ENCODE measurements at places on chromosomes 5 and 9.
A peak's percentile ranks its signal among the peaks of the same experiment; 100 is the strongest.

DNA sequence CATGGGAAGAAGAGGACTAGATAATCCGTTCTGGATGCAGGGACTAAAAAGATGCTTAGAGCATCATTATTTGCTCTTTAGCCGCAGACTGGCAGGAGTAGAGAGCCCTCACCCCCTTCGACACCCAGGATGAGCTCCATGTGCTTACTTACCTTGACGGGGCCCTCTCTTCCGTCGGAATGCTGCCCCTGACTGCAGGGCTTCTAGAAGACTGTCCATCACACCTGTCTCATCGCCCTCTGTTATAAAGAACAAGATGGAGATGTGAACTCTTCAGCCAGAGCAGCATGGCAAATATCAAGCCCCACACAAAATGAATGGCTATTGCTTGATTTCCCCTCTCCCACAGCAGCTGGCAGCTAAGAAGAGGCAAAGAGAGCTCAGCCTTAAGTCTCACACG, 35.1 kb downstream of the PCDHGC5 start:
- DNase-seq: no peak

GRCh38 chr5:33010846-33011245, 299.7 kb downstream of the NPR3 start:
- no peak for DNase-seq

DNA sequence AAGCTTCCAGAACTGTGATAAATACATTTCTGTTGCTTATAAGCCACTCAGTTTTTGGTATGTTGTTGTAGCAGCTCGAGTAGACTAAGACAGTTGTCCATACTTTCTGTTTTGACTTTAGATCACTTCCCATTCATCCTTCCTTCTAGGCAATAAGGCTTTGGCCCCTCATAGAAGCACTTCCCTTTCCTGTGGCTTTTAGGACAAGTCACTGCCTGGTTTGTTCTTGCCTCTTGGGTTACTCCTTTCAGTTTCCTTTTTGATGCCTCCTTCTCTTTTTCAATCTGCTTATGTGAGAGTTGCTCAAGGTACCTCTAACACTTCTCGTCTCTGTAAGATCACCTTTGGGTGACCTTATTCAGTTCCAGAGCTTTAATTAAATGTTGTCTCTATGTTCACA, 72.4 kb upstream of the NTRK2 start:
- DNase-seq: no peak

DNA sequence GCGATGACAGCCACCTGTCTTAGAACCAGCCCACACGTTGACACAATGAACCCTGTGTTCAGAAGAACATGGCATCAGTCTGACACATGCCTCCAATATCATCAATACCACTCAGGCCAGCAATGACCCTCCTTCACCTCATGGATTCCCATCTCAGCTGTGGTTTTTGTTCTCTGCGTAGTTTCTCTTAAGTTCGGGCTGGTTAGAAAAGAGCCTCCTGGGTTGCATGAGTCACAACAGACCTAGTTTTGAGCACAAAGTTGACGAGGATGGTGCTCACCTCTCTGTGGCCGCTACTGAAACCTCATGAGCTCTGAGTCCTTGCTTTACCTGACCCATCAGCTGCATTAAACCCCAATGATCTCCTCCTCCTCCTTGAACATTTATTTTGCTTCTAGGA, 299.9 kb downstream of the SPOCK1 start:
- no peak for DNase-seq

DNA sequence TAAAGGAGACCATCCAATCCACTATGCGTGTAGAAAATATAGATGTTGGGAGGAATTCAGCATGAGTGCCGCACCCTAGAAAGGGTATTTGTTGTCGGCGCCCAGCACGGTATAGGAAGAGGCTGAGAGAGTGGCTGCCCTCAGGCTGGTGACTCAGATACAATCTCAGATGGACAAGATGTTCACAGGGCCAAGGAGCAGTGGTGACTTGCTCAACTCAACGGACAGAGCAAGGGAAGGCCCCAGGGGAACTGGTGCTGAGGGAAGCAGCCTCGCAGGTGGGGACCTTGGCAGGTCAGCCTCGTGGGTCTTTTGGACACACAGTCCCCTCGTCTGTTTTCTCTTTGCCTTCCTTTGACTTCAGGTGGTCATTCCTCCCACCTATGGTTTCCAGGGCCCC, 28.0 kb upstream of the IRX2 start:
- DNase-seq: no peak

DNA sequence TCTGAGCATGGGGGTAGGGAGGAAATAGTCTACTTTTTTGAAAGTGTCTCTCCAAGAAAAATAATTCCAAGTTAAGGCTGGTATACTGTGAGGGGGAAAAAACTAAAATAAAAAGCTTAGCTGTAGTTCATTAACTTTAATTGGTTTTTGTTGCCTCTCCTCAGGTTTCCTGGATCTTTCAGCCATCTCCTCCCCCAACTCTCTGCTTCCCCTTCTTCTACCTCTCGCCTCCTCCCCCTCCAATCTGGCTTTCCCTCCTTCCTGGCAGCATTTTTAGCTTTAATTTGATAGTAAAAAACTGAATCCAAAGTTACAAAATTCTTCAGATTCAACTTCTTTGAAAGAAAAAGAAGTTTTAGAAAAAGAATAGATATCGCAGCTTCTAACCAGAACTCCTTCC, 462.6 kb downstream of the CETN3 start:
- DNase-seq: no peak

GRCh38 chr5:124176692-124177091, 569.7 kb downstream of the ZNF608 start:
- DNase-seq: no peak

- no peak for DNase-seq
These were observed 28.8 kb upstream of the TTLL11 start for GRCh38 chr9:122121931-122122330.

GRCh38 chr5:80251636-80252035, 4.2 kb downstream of the SERINC5 start:
- no peak for DNase-seq

DNA sequence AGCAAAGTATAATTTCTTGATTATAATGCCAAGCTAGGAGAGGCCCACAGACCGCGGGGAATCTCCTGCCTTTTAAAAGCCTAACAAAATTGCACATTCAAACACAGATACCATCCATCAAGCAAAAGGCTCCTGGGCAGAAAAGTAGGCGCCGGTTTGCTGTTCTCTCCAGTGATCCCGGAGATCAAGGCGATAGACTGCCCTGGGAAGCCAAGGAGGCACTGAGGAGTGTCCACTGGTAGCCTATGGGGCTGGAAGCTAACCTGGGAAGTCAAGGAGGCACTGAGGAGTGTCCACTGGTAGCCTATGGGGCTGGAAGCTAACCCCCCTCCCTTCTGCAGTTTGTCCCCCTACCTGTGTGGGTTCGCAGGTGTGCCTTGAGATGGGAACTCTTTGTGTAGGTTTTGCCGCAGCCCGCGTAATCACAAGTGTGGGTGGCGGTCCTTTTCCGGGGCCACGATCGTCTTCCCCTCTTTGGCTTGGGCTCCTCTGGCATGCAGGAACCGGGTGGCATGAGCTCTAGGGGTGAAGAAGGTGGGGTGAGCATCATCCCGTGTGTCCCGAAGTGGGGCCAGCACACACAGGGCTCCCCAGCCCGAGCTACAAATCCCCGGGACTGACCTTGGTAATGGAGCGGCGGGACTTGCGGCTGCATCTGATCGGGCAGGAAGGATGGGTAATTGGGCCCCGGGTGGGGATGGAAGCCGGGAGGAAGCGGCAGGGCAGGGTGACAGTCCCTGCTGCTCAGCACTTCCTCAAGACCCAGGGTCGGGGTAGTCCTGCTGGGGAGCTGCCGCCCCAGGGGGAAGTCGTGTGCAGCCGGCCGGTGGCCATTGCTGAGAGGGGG, 2.7 kb downstream of the KLF4 start:
- DNase-seq: no peak

DNA sequence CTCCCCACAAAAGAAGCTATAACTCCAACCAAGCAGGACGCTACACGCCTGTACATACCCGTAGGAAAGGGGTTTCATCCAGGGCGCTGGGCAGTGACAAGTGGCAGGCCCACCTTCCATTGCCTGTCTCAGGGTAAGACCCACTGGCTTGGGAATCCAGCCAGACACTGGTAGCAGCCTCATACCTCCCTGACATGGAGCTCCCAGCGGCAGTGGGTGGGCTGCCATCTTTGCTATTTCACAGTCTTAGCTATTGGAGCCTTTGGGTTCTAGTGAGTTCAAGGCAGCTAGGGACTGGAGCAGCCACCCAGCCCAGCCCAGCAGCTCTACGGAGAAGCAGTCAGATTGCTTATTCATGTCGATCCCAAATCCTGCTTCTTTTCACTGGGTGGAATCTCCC, 3.4 kb upstream of the IFNA10 start:
- no peak for DNase-seq

DNA sequence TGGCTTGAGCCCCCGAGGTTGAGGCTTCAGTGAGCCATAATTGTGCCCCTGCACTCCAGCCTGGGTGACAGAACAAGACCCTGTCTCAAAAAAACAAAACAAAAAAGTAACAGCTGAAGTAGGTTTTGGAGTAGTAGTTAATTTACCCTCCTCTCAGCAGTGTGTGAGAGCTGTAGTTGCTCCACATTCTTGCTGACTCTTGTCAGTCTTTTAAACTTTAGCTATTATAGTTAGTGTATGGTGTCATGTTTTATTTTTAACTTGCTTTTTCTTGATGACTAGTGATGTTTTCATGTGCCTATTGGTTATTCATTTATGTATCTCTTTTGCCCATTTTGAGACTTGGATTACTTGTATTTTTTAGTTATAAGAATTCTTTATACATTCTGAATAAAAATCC, 52.9 kb upstream of the DHFR start:
- DNase-seq: no peak

GRCh38 chr5:113093558-113093957, 117.0 kb downstream of the DCP2 start:
- no peak for DNase-seq

GRCh38 chr5:9316733-9317132, 229.1 kb downstream of the SEMA5A start:
- DNase-seq: no peak

GRCh38 chr9:126420643-126421564, 94.3 kb downstream of the MVB12B start:
- DNase-seq: no peak

- no peak for DNase-seq
These were observed 163.4 kb downstream of the FER start for GRCh38 chr5:108911055-108911454.

DNA sequence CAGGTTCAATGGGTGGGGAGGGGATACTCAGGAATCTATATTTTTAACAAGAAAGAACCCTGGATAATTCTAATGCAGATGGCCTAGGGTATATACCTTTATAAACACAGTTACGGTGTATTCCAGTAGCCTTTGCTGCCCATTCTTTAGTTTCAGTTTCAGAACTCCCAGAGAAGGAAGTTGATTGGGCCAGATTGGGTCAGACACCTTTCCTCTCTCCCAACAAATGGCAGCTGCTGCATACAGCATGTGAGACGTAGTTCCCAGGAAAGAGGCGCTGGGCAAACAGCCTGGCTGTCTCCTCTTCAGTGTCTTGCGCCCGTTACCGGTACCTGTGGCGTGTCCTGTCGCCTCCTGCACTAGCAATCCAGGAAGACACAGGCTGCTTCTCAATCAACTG, 20.4 kb downstream of the ACO1 start:
- no peak for DNase-seq

- DNase-seq: no peak
These were observed 424.2 kb upstream of the WWC1 start for GRCh38 chr5:167867281-167867680.

- no peak for DNase-seq
These were observed 124.4 kb downstream of the SLC28A3 start for GRCh38 chr9:84216151-84216550.

DNA sequence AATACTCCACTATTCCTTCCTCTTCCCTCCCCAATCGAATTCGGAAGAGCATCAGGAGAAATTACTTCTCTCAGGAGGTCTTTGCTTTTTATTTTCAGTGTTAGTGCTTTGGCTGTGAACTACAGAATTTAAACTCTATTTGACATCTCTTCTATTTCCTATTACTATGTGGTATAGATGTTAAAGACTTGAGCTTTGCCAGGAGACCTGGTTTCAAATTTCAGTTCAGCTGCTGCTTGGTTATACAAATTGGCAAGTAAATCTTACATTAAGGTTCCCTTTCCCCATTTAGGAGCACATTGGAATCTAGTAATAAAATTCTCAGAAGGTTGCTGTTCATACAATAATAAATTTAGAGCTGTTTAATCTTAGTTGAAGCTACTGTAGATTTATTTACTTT, 13.1 kb downstream of the UHRF2 start:
- no peak for DNase-seq

- peak; percentile 11 for DNase-seq
These were observed 193.1 kb upstream of the PTGER4 start for GRCh38 chr5:40486437-40487275.
